Placental epithelial cell (primary cell): ENCODE measurements at places on chromosomes 11 and 22. TPM values are rescaled to one million over a fixed set of nuclear protein-coding genes. Genes with fewer than 3 reads are reported as not detected.

Gene MRGPRF
- total RNA-seq, result 3.7 and 5.1 TPM in 2 replicates

Gene MS4A4A
- not detected in 2 replicates for total RNA-seq

Gene MYBPC3
- not detected in 2 replicates for total RNA-seq

Gene SCN4B
- total RNA-seq, result 0.39 and 0.43 TPM in 2 replicates

Gene PRR5
- total RNA-seq, result 9.4 and 16.3 TPM in 2 replicates

Gene SLC16A8
- total RNA-seq, result 0.76 and 1.2 TPM in 2 replicates

Gene RGL4
- total RNA-seq, result not detected in 2 replicates

Gene GAS2L1
- total RNA-seq, result 16.1 and 17.5 TPM in 2 replicates

Gene HEPHL1
- total RNA-seq, result under 0.01 and 0.11 TPM in 2 replicates

Gene HEPACAM
- not detected in 2 replicates for total RNA-seq

Gene BAIAP2L2
- under 0.01 TPM in 1 of 2 replicates, not detected in the other for total RNA-seq

Gene SLC22A8
- not detected in 2 replicates for total RNA-seq

Gene RFPL3
- not detected in 2 replicates for total RNA-seq

Gene BIK
- 1.5 and 3.5 TPM in 2 replicates for total RNA-seq
